RKO (cell line): ENCODE measurements at places on chromosomes 5 and 9.

DNA sequence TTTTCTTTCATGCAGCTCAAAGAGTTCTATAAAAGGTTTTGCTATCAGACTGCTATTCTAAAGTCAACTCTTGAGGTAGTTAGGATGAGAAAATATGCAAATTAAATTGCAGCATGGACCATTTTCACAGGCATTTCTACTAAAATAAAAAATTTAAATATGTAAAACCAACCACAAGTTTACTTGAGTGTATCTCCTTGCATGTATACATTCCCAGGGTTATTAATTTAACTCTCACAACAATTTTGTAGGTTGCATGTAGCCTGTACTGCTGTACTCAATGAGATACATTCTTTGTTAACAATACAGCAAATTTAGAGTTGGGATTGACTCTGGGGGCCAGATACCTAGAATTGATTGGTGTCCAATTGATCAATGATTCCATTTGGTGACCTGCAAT lies 265.8 kb downstream of the MED10 start:
- DNase-seq: no peak

DNA sequence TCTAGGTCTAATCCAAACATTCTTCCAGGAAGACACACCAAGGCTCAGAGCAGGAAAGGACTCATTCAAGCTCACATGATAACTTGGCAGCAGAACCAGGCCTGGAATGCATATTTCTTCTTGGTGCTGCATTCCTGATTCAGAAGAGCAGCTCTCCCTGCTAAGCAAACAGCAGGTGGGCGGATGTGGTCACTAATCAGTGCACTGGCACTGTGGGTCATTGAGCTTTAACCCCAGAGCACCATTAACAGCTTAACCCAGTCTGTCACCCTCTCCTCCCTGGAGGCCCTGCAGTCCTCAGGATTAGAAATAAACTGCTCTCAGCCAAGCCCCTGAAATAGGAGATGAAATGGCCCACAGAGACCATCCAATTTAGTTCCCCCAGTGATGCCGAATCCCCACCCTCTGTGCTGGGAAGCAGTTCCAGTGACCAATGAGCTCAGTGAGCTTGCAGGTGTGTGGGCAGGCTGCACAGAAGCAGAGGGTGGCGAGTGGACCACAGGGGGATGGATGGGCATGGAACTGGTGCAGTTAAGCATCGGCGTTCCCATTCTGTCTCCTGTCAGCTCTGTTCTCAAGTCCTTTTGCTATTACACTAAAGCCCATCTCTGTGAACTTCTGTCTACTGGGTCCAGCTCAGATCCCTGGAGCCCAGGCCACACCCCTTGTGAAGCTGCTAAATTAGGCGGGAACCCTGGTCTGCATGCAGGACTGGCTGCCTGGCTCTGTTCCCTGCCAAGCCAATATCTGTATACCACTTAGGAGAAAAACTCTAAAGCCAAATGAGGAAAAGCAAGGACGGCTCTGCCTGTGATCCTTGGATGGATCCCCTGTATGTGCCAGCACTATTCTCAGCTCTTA lies 16.6 kb upstream of the MEGF9 start:
- DNase-seq: peak; percentile 84

GRCh38 chr5:87640902-87641301 lies 228.2 kb upstream of the CCNH start:
- no peak for DNase-seq

DNA sequence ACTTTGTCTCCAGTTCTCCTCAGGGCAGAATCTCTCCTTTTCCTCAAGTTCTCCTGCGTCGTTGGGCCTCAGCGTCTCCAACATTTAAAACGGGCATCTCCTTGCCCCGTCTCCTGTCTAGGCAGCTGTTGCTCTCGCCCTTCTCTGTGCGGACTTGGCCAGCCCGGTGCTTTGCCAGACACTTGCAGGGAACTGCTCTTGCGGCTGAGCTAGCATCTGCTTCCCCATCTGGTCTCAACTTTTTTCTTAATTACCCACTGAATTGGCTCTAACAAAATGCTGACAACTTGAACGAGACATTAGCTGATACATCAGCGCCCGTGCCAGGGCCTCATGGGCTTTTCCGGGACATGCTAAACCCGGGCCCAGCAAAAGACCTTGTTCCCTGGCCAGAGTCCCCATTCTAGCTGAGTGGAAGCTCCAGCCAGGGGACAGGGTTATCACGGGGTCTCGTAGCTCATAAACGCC lies 25.1 kb downstream of the ZNF618 start:
- no peak for DNase-seq

DNA sequence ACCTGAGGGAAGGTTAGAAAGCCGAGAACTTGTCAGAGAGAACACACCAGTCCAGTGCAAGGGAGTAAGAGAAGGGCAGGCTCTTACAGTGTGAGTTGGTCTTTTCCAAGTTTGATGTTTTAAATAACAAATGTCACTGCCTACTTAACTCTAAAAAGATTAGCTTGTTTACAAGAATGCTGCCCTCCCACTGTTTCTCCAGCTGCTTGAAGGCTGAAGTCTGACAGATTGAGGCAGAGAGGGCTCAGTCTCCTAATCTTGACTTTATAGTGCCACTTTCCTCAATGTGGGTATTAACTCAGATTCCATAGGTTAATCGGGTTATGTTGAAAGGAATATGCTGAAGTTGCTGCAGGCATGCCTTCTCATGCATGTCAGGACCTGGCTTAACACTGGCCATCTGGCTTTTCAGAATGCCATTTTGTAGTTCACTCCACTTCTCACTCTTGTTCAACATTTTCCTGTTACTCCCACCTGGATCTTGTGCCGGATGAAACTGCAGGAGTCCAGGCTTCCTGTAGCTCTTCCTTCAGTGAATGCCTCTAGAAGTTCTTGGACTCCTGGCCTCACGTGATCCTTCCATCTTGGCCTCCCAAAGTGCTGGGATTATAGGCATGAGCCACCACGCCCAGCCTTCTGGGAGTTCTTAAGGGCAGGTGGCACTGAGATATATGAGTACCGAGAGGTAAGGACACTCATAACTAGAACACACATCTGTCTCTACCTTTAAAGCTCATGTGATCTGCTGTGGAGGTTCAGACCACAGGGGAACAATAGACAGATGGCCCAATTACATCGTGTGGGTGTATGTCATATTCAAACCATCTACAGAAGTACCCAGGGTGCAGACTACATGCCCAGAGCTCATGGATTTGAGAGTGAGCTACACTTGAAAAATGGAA lies 249.7 kb downstream of the ARHGAP26 start:
- DNase-seq: no peak

DNA sequence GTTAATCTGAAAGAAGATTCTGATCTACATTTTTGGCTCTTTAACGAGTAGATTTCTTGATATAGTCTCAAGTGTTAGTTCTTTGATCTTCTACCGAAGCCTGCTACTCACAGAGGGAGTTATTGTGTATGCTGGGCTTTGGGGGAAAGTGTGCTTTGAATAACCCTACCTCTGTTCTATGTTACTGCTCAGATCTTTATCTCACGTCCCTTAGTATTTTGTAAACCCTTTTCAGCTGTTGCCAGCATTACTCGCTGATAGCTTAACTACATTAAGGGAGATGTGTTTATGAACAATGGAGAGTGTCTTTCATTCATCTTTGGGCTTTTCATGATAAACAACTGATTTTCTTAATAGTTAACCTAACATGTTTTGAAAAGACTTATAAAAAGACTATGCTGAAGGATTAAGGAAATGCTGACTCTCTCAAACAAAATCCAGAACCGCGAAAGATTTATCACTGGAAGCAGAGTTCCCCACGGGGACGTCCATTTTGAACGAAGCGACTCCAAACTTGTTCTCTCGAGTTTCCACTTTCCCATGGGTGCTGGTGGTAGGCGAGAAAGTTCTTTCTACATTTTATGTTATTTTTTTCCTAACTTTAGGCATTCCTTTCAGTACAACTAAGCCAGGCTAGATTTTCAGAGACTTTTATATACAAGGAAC lies 27.9 kb upstream of the ALDH1A1 start:
- no peak for DNase-seq

GRCh38 chr9:94855903-94856302 lies 129.4 kb downstream of the AOPEP start:
- no peak for DNase-seq

DNA sequence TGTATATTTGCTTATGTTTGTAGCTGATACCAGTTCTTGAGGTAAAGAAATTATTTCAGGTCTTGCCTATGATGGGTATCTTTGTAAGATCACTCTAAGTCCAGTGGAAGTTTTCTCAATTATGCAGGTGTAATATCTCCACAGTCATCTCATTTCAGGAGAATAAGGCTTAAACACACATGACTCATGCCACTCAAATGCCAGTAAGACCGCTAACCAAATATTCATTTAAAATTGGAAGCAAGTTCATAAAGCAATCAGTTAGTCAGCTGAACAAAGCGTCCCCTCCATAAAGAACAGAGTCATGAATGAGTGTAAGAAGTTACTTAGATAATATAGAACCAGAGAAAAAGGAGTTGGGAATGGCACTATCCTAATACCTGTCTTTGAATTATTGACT lies 248.7 kb downstream of the LURAP1L start:
- peak; percentile 33 for DNase-seq

GRCh38 chr5:14996997-14997396 lies 125.4 kb upstream of the ANKH start:
- DNase-seq: no peak

- DNase-seq: no peak
Observed at GRCh38 chr5:124706051-124706450, 40.4 kb downstream of the ZNF608 start.

DNA sequence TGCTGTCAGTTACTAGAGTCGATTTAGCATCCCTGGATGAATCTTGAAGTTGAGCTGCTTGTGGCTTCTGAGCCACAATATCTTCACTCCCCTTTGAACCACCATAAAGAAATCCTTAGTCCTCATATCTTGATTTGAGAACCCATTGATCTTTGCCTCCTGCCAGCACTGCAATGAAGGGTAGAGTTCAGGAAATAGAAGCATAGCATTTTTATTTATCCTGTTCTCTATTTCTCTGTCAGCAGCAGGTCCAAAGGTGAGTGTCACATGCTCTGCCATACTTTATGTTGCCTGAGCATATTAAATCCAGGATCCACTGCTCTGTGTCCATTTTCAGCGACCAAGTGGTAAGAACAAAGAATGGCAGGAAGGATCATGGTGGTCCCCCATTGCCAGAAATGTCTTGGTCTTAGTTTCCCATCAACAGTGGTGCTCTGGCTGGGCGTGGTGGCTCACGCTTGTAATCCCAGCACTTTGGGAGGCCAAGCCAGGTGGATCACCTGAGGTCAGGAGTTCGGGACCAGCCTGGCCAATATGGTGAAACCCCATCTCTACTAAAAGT lies 80.2 kb upstream of the PANK3 start:
- DNase-seq: no peak

DNA sequence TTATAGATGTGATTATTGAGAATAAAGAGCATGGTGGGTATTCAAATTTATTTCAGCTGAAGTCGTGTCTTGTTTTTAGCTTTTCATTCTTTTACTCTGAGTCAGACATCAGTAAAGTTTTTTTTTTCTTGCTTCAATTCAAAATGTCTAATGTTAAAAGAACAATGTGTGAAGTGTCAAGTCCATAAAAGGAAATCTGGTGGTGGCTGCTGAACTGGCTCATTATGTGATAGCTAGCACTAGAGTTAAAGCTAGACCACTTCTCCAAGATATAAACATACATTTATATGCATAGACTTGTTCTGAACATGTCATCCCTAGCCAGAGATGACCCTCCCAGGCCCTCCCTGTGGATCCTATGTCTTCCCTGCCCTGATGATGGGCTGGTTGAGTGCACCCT lies 338.3 kb downstream of the RAB3C start:
- DNase-seq: no peak

- no peak for DNase-seq
Observed at GRCh38 chr5:139740992-139741672, 54.5 kb upstream of the PSD2 start.

DNA sequence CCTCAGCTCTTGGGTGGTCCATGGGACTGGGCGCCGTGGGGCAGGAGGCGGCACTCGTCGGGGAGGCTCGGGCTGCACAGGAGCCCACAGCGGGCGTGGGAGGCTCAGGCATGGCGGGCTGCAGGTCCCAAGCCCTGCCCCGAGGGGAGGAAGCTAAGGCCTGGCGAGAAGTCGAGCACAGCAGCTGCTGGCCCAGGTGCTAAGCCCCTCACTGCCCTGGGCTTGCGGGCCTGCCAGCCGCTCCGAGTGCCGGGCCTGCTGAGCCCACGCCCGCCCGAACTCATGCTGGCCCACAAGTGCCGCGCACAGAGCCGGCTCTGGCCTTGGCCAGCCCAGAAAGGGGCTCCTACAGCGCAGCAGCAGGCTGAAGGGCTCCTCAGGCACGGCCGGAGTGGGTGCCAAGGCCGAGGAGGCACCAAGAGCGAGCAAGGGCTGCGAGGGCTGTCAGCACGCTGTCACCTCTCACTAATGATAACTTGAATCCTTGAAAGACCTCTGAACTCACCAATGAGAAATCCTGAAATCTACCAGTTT lies 1506.8 kb upstream of the WWC1 start:
- no peak for DNase-seq

DNA sequence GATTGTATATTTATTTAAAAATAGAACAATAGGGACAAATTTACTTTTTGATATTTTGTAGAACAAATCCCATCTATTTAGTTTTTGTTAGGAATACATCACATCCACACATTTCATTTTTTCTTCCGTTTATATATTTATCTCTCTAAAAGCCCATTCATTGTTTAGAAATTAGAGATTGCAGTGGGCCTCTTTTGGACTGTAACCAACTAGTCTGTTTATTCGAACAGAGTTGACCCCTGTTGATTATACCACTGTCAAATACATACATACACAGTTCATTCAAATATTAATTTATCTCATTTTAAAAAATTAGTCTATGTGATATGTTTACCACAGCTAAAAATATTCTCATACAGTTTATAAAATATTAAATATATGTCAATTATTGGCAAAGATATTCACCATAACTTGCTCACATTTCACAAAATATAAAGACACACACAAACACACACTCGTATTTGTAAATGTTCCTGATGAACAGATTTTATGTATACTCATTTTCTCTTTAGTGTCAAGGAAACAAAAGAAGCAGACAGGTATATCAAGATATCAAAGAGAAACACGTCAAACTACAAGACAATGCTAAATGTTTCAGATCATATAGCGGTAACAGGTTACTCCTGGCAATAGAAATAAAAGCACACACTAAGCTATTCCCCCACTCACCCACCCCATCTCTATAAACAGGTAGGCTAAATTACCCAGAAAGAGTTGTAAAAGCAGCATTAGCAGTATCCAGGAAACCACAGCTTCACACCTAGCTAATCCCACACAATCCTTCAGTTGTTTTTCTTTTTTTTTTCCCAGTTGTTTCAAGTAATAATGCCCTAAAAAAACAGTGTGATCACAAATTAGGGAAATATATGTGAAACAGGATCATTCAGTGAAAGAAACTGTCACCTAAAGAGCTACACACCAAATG lies 283.9 kb downstream of the ADAMTS6 start:
- no peak for DNase-seq

DNA sequence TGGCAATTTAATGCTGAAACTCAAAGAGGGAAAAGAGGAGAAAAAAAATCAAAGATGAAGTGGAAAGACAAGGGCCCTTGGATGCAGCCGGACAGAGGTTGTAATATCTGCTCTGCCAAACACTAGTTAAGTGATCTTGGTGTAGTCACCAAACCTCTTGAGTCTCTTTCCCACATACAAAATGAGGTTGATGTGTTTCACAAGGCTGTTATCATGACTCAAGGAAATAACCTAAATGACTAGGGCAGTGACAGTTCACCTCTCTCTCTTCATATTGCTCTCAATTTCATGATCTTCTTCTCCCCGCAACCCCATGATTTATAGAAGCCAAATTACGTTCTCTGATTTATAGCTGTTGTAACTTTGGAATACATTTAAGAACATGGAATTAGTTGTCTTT lies 44.9 kb downstream of the PIK3R1 start:
- DNase-seq: no peak
